ENCODE measurements at places on chromosomes 7 and 10. TPM values are rescaled to one million over a fixed set of nuclear protein-coding genes. Genes with fewer than 3 reads are reported as not detected.

- DNase-seq: no peak
- H3K27me3 ChIP-seq: no peaks in the 10 kb centered on the region
- no peak overlapping the region for H3K27ac ChIP-seq
- H3K4me3 ChIP-seq: no peak overlapping the region
- no peaks in the 10 kb centered on the region for H3K4me1 ChIP-seq
These were observed 48.3 kb downstream of the ADCYAP1R1 start for GRCh38 chr7:31100445-31100844.

Gene SPDYE2B
- not detected for total RNA-seq

GRCh38 chr10:17665747-17666146 is 21.8 kb downstream of the STAM start:
- peaks cover 5% of the 10 kb centered on the region for H3K36me3 ChIP-seq
- H3K4me3 ChIP-seq: no peak overlapping the region
- no peaks in the 10 kb centered on the region for H3K4me1 ChIP-seq
- H3K27me3 ChIP-seq: no peaks in the 10 kb centered on the region

Gene DNAJC12
- total RNA-seq: 2.6 TPM

Gene ELN
- 149 TPM for total RNA-seq

- H3K36me3 ChIP-seq: no peaks in the 10 kb centered on the region
- DNase-seq: no peak
- no peak overlapping the region for H3K27ac ChIP-seq
- H3K27me3 ChIP-seq: no peaks in the 10 kb centered on the region
- no peak overlapping the region for H3K4me3 ChIP-seq
These were observed 13.3 kb downstream of the FAM107B start for GRCh38 chr10:14761372-14761771.

DNA sequence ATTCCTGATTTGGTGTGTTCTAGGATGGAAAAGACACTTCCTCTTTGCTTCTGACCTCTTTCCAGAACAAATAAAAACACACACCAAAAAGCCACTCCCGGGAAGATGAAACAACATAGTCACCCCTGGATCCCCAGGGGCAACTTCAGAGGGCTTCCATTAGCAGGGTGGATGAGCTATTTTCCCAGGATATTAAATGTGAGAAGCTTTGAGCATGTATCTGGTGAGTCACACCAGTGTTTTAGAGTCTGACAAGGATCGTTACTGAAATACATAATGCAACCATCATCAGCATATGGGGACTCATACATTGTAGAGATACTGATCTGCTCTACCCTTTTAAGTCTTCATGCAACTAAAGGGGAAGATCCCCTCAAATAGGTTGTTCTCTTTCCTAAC is 115.5 kb upstream of the ZNF438 start:
- H3K27me3 ChIP-seq: no peaks in the 10 kb centered on the region
- H3K36me3 ChIP-seq: no peaks in the 10 kb centered on the region
- H3K4me1 ChIP-seq: no peaks in the 10 kb centered on the region
- DNase-seq: no peak

DNA sequence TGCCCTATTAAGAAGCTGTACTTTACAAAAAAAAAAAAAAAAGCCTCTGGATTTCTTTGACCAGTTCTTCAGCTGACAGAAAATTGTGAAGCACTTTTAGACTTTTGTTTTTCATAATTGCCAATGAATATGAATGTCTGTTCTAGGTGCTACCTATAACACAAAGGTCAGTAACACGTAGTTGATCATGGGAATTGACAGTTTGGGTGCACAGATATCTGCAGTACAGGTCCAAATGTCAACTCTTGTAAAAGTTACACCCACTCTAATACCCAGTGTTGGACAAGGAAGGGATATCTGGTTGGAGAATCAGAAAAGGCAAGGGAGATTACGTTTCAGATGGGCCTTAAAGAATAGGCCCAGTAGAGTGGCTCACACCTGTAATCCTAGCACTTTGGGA is 1.8 kb downstream of the REEP3 start:
- no peak overlapping the region for H3K4me3 ChIP-seq
- H3K27me3 ChIP-seq: no peaks in the 10 kb centered on the region
- no peaks in the 10 kb centered on the region for H3K4me1 ChIP-seq
- DNase-seq: no peak

Gene GPR26
- not detected for total RNA-seq

DNA sequence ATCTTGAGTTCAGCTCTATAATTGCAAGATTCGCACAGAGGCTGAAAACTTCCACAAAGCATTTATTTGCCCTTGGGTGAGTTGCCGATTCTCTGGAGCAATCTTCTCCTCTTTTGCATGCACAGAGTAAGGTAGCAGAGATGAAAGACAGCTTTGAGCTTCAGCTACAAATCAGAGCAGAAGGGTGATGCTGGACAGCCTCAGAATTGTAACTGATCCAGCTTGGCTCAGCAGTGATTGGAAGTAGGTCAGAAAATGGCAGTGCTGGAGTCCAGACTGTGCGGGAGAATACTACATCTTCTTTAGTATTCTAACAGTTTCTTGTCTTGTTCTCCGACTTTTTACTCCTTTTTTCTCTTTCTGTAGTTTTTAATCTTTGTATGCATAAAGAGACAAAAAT is 55.4 kb upstream of the CDC14C start:
- H3K27me3 ChIP-seq: no peaks in the 10 kb centered on the region
- no peak overlapping the region for H3K27ac ChIP-seq
- no peak for DNase-seq
- H3K36me3 ChIP-seq: no peaks in the 10 kb centered on the region

DNA sequence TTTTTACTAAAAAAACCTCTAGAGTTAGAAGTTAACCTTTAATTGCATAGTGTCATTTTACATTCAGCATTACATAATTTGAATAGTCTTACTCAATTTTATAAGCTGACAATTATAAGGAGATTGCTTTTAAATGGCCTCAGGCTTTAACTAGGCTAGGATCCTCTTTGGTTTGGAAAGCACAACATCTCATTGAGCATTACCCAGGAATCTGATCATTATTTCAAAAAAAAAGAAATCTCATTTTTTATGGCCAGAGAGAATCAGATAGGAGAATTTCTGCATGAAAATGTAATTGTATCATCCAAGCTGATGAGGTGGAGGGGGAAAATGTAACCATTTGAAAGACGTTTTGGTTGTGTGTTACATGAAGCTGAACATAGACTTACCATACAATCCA is 324.9 kb upstream of the POT1 start:
- DNase-seq: no peak
- H3K27me3 ChIP-seq: no peaks in the 10 kb centered on the region
- H3K36me3 ChIP-seq: no peaks in the 10 kb centered on the region
- H3K27ac ChIP-seq: no peak overlapping the region

DNA sequence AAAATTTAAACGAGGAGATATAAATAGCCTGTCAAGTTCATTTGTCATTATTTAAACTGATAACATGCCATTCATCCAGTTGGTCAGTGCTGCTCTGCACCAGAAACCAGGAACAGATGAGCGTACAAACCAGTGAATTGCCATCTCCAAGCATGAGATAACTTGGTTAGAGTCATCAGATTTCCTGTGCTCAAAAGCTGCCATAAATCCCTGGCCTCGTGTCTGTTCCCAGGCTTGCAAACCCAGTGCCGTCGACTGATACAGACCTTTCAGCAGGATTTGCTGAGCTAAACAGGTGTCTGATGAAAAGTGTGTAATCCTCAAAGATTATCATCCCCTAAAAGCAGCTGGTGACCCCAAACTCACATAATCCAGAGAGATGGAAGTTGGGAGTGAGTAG is 96.0 kb upstream of the SAMD8 start:
- H3K4me1 ChIP-seq: peaks cover 30% of the 10 kb centered on the region
- no peaks in the 10 kb centered on the region for H3K36me3 ChIP-seq
- no peak overlapping the region for H3K4me3 ChIP-seq
- H3K27ac ChIP-seq: no peak overlapping the region
- DNase-seq: no peak
- H3K27me3 ChIP-seq: no peaks in the 10 kb centered on the region

Gene COL1A2
- 228 TPM for total RNA-seq

DNA sequence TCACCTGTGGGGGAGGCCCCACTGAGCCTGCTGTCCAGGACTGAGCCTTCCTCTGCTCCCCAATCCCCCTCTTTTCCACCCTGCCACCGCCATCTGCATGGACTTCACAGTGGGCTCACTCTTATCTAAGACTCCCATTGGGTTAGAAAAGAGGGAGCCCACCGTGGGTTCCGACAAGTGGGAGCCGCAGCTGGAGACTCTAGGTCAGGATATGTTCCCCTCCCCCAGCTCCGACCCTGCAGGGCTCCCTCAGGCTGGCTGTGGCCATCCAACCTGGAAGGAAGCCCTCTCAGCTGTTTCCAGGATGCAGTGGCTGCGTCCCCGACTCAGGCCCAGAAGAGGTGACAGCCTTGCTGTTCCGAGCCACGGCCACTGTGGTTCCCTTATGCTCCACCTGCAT is 4.8 kb downstream of the WDR86 start:
- H3K4me3 ChIP-seq: no peak overlapping the region
- no peaks in the 10 kb centered on the region for H3K4me1 ChIP-seq
- no peaks in the 10 kb centered on the region for H3K36me3 ChIP-seq
- H3K27me3 ChIP-seq: peaks cover 11% of the 10 kb centered on the region

Measured in right atrium auricular region (tissue), 2 donors.